Bladder microvascular endothelial cell (primary cell): ENCODE measurements at places on chromosomes 5 and 9. TPM values are rescaled to one million over a fixed set of nuclear protein-coding genes. Genes with fewer than 3 reads are reported as not detected.

PHF24 gene
- not detected in 2 replicates for total RNA-seq

MTX3 gene
- 2.1 and 6.4 TPM in 2 replicates for total RNA-seq

KCNMB1 gene
- total RNA-seq, result under 0.01 TPM in 1 of 2 replicates, not detected in the other

PCDHGC4 gene
- 0.49 and 2.8 TPM in 2 replicates for total RNA-seq

EXOSC3 gene
- total RNA-seq, result 20.7 and 26.3 TPM in 2 replicates

KCNV2 gene
- not detected in 2 replicates for total RNA-seq

SLCO6A1 gene
- total RNA-seq, result not detected in 2 replicates

XRCC4 gene
- total RNA-seq, result 5.2 and 6.3 TPM in 2 replicates

MYOZ3 gene
- total RNA-seq, result 0.16 and 0.88 TPM in 2 replicates

NOL8 gene
- 14.2 and 32.7 TPM in 2 replicates for total RNA-seq

SNCAIP gene
- total RNA-seq, result 30.0 and 75.6 TPM in 2 replicates

IL17B gene
- total RNA-seq, result not detected in 2 replicates

RNF183 gene
- total RNA-seq, result not detected in 2 replicates

MEGF10 gene
- total RNA-seq, result 0.16 and 1.8 TPM in 2 replicates

APBA1 gene
- 12.3 and 33.0 TPM in 2 replicates for total RNA-seq

GAS1 gene
- total RNA-seq, result 0.63 and 1.9 TPM in 2 replicates

IL31RA gene
- total RNA-seq, result under 0.01 and 0.06 TPM in 2 replicates

MARVELD2 gene
- total RNA-seq, result 0.81 and 4.4 TPM in 2 replicates

LCN2 gene
- total RNA-seq, result not detected in 2 replicates

VCAN gene
- 3.6 and 7.9 TPM in 2 replicates for total RNA-seq
